ENCODE measurements at places on chromosomes 7 and 10. TPM values are rescaled to one million over a fixed set of nuclear protein-coding genes. Genes with fewer than 3 reads are reported as not detected.

FAM131B gene
- total RNA-seq, result 7.4 TPM

GRCh38 chr7:44377681-44378421 is 52.5 kb upstream of the CAMK2B start:
- no peak for DNase-seq

DNA sequence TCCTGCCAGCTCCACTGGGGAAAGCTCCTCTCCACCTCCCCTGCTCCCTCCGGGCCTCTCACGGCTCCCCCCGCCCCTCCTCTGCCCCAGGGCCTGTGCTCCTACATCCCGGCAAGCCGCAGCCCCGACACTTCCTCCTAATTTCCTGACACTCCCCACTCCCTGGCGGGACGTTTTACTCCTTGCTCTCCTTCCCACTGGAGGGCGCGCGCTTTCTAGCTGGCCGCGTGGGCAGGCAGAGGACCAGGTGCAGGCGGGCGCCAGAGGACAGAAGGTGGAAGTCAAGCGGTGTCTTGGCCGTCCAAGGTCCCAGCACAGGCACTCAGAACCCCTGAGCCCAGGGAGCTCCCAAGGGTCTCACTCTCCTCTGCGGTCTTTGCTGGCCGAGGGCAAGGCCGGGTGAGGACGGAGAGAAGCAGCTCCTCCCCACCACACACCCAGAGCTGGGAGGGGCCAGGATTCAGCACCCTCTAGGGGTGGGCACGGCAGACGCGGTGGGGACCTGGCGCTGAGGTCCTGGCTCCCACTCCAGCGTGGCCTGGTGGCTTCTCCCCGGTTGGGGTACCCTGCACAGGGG is 19.1 kb downstream of the ADAM8 start:
- DNase-seq, result peak; percentile 42

- no peak for DNase-seq
These were observed 14.7 kb upstream of the TMEM236 start for GRCh38 chr10:17737027-17737965.

HOXA2 gene
- total RNA-seq, result 6.5 TPM

Measured in uterus (tissue), 4 donors.